ENCODE measurements at places on chromosomes 7 and 10.

DNA sequence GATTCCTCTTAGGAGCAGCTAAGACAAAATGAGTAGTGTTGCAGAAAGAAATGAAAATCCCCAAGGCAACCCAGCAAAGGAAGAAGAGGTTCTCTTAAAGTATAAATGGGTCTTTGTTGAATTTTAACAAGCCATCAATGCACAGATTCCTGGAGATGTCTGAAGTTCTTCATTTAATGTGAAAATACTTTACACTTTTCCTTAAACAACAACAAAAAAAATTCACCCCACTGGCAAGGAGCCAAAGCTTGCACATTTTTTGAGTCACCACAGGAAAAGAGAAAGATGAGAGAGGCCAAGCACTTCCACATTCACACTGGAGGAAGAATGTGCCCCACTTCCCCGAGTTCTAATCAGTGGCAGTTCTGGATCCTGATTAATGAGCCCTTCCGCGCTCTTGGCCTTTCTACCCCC, 286.4 kb upstream of the MEOX2 start:
- peak; percentile 51 for DNase-seq

- DNase-seq: no peak
Measured at GRCh38 chr10:31607481-31607880, 288.5 kb downstream of the ZEB1 start.

DNA sequence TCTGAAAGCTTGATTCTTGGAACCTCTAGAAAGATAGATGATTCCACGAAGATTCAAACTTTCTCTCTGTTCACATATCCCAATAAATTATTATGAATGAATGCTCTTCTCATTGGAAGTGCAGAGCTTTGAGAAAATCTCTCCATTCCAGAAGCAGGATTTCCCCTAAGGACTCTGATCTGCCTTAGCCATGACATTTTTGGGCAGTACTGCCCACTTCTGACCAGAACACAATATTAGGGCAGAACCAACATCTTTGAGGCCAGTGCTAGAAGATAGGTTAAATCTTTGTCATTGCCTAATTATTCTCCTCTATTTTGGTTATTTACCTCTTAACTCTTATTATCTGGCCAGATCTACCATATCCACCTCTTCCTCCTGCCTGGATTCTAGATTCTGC, 49.9 kb downstream of the ARMC3 start:
- peak; percentile 2 for DNase-seq

DNA sequence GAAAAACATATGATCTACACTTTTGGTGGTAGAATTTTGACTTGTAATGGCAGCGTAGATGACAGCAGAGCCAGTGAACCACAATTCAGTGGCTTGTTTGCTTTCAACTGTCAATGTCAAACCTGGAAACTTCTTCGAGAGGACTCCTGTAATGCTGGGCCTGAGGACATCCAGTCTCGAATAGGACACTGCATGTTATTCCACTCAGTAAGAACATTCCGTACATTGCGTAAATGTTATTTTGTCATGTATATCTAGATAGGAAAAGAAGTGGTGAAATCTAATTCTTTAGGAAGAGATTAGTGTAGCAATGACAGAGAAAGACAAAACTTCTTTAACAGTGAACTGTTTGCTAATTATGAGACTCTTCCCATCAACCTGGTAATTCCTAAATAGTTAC, 112.9 kb downstream of the PODXL start:
- no peak for DNase-seq

GRCh38 chr10:18290651-18291313, 150.6 kb downstream of the CACNB2 start:
- no peak for DNase-seq

DNA sequence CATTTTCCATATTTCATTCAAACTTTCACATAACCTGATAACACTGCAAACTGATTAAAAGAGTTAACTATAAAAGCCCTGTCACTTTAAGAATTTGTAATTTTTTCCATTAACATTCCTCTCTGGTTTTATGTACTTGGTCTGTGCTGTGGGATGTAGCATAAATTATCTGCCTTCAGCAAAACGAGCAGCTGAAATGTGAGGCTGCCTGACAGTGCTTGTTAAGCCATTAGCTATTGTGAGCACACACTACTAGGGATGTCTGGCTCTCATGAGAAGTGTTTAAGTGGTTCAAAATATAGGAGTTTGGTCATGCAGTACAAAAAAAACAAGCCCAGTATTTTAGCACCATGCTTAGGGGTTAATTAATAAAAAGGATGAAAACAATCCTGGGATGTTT, 63.0 kb downstream of the HOXA1 start:
- DNase-seq: peak; percentile 33

DNA sequence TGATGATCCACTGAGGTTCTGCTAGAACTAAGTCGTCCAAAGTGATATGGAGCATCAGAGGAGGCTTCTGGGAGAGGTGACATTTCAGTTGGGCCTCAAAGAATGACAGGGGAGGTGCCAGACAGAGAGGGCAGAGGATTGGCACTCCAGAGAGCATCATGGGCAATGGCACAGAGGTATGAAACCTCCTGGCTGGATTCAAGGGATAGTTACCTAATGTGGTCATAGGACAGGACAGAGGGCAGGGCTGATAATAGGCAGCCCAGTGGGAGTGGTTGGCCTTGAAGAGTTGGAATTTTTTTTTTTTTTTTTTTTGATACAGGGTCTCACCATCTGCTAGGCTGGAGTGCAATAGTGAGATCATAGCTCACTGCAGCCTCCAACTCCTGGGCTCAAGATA, 7.6 kb downstream of the SRRM3 start:
- DNase-seq: no peak

GRCh38 chr10:688312-689120, 952 bp downstream of the DIP2C start:
- peak; percentile 41 for DNase-seq

DNA sequence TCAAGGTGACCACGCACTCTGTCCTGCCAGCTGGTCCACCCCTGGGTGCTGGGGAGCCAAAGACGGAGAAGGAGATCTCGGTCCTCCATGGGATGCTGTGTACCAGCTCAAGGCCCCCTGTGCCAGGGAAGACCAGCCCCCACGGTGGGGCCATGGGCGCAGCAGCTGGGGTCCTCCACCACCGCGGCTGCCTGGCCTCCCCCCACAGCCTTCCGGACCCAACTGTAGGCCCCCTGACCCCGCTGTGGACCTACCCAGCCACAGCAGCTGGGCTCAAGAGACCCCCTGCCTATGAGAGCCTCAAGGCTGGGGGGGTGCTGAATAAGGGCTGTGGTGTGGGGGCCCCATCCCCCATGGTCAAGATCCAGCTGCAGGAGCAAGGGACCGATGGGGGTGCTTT, 5.4 kb downstream of the NYAP1 start:
- no peak for DNase-seq

DNA sequence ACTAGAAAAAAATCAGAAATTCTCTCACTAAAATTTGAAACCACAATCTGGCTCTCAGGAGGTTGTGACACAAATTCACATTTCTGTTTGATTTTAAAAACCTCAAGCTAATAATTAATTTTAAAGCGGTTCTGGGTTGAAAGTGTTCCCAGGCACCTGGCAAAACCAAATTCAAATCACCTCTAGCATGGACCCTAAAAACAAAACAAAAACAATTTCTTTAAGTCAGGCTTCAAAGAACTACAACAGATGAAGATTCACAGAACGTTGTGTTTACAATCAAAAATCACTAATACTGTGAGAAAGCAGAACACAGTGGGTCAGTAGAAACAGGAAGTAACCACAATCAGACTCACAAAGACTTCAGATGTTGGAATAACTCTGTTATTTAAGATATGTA, 7.2 kb upstream of the RELN start:
- no peak for DNase-seq

DNA sequence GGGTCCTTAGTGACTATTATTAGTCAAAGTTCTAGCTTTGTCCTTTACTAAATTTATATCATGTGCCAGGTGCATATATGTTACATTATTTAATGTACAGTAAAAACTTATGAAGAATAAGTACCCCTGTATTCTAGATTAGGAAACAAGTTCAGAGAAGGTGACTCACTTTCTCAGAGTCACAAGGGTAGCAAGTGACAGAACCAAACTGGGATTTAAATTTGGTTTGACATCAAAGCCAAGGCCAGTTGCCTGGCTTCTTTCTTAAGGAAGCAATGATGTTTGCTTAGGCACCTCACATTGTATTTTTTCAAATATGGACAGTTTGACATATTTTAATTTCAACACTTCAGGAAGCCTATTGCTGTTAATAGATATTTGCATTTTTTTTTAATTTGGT, 2.5 kb downstream of the LSM8 start:
- peak; percentile 2 for DNase-seq

DNA sequence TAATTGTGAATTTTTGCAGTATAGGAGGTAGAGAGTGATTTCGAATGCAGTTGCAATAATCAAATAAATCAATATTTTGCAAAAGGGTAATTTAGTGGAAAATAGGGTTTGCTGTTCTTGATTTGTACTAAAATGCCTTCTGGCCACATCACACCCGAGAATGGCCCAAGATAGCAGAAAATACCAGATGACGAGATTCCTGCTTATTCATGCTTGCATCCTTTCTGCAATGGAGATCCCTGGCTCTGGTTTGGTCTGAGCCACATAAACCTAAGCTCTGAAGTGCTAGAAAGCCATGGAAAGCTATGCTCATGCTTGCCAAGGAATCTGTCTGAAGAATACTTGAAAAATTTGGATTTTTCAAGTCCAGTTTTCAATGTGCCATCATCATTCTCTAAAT, 634.2 kb upstream of the COBL start:
- no peak for DNase-seq

DNA sequence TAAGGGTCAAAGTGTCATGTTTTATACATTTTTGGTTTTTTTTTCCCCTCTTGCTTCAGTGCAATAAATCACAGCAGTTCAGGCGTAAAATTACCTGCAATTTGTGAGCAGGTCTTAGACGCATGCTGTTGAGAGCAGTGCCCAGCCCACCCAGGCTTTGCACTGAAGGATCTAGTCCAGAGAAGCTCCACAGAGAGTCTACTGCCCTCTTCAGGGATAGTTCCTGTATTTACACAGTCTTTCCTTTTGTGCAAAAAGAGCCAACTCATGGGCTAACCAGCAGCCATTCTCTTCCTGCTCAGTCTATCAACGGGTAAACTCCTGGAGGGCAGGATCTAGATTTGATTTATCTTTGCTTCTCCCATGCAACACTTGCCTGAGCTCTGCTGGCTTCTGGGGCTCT, 82.2 kb upstream of the NAMPT start:
- no peak for DNase-seq

GRCh38 chr10:62681211-62681940, 123.1 kb upstream of the ADO start:
- peak; percentile 4 for DNase-seq

DNA sequence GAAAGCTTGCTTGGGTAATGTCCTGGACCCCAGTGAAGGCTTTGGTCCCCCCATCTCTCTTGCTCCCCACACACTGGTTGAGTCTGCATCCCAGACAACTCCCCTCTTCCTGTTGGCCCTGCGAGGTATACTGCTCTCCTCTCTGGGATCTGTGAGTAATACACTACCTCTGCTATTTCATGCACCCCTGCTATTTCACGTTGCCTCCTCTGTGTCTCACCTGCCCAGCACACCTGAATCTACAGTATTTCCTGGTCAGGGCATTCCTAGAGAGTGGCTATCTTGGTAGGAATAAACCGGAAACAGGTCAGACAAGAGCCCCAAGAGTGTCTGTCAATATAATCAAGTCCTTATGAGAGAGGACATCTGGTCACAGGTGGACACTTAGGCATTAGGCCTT, 114.3 kb upstream of the ODAD2 start:
- DNase-seq: no peak

- DNase-seq: peak; percentile 41
Measured at GRCh38 chr7:108613147-108613948, 43.7 kb downstream of the DNAJB9 start.

- DNase-seq: no peak
Measured at GRCh38 chr10:11104772-11105675, 87.4 kb downstream of the CELF2 start.

DNA sequence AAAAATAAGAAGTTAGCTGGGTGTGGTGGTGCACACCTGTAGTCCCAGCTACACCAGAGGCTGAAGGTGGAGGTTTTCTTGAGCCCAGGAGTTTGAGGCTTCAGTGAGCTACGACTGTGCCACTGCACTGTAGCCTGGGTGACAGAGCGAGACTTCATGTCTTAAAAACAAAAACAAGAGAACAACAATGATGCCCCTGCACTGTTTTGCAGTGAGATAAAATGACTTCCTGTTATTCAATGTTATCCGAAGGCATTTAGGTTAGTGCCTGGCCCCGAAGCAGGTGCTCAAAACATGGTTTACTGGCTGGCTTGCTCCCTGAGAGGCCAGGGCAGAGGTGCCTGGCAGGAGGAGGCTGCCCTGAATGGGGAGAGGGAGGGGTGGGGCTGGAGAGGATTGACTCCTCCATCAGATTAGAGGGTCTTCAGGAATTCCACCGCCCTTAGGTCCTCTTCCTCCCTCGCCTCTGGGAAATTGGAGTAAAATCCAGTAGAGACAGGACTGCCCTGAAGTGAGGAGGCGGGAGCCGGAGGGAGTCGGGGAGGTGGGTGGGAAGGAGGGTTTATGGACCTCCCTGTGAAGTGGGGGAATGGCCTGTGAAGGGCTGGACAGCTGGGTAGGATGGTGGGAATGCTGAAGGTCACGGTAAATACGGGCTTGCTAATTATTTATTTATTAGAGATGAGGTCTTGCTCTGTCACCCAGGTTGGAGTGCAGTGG, 6.8 kb upstream of the CLDN4 start:
- DNase-seq: no peak

- DNase-seq: no peak
Measured at GRCh38 chr7:2541291-2542010, 13.9 kb downstream of the BRAT1 start.

DNA sequence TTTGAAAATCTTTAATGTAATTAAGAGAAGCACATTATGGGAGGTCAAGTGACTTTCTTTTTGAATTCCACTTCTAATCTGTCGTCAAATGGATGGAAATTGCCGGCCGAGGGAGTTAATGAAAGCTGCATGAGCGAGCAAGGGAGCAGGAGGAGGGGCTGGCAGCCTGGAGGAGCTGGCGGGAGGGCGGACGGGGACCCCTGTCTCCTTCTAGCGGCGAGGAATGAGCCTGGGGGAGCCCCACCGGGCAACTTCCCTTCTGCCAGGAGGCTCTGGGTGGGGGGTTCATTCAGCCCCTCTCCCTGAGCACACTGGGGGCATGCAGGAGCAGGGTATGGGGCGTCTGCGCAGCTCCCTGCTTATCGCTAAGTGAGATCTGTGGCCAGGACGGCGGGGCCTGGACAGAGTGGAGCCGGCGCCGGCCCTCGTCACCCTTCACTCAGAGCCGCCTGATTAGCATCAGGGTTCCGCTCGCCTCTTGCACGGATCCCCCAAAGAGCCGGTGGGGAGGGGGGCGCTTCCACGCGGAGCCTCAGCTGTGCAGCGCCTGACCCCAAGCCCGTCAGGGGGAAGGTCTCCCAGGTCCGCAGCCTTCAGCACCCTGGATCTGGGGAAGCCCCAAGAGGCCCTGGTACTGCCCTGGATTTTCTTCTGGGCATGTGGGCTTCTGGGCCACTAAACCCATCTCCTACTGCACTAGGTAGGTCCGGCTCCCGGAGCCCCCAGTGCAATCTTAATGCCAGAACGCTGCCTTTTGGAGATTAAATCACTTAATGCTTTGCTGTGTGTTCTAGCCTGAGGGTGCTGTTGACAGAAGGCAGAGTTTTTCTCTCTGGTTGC, 680.8 kb downstream of the LRMDA start:
- peak; percentile 30 for DNase-seq

GRCh38 chr10:69668721-69669120, 38.7 kb downstream of the FAM241B start:
- DNase-seq: peak; percentile 20
